Activated naive CD4-positive, alpha-beta T cell treated with anti-CD3 and anti-CD28 coated beads, Interleukin-2, amount 50 U/mL, for 16 hours (primary cell): ENCODE measurements at places on chromosomes 13 and 19.

DNA sequence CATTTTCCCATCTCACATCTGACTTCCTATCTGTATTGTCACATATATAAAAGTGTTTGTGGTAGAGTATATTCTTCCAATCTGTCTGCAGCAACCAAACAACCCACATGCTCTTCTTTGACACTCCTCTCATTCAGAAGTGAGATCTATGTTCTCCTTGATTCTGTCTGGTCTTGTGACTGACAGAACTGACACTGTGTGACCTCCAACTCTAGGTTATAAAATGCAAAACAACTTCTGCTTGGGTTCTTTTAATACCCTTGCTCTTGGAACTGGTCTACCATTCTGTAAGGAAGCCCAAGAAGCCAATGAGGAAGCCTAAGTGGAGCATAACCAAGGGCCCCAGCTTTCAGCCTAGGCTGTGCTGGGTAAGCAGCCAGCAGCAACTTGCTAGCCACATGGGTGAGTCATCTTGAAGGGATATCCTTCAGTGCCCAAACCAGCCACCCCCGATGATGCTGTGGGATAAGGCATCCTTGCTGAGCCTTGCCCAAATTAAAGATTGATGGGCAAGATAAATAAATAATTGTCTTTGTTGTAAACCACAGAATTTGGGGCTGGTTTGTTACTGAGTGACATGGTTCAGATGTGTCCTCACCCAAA lies 18.4 kb upstream of the ITM2B start:
- no peak for DNase-seq

DNA sequence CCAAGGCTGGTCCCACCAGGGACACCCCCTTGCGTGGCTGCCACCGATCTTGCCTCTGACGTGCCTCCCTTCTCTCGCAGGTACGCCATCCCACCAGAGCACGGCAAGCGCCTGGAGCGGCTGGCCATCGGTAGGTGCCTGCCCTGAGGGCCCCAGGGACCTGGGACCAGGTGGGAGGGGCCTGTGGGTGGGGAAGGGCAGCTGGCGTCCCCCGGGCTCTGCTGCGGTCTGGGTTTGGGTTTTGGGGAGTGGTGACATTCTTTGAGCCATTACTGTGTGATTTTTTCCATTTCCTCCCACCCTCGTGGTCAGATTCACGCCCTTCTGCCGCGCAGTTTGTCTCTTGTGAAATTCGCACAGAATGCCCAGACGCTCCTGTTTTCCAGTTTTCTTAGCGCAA lies 102.0 kb downstream of the KDM4B start:
- DNase-seq = no peak

DNA sequence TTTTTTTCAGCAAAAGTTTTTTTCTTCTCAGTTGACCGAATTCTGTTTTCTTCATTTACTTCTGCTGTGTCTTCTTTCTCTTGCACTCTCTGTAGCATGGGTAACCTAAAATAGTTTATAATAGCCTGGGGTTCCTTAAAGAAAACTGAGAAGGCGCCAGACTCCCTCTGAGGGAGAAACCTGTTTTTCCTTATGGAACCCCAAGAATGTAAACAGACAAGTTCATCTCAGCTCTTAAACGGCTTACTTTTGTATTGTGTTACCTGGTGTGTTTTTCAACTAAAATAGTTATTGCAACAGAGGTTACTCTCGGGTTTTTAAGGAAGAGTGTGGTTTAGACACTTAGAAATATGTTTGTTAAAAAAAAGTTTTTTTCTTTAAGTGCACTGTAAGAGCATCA lies 23.8 kb upstream of the TM9SF2 start:
- DNase-seq = no peak

DNA sequence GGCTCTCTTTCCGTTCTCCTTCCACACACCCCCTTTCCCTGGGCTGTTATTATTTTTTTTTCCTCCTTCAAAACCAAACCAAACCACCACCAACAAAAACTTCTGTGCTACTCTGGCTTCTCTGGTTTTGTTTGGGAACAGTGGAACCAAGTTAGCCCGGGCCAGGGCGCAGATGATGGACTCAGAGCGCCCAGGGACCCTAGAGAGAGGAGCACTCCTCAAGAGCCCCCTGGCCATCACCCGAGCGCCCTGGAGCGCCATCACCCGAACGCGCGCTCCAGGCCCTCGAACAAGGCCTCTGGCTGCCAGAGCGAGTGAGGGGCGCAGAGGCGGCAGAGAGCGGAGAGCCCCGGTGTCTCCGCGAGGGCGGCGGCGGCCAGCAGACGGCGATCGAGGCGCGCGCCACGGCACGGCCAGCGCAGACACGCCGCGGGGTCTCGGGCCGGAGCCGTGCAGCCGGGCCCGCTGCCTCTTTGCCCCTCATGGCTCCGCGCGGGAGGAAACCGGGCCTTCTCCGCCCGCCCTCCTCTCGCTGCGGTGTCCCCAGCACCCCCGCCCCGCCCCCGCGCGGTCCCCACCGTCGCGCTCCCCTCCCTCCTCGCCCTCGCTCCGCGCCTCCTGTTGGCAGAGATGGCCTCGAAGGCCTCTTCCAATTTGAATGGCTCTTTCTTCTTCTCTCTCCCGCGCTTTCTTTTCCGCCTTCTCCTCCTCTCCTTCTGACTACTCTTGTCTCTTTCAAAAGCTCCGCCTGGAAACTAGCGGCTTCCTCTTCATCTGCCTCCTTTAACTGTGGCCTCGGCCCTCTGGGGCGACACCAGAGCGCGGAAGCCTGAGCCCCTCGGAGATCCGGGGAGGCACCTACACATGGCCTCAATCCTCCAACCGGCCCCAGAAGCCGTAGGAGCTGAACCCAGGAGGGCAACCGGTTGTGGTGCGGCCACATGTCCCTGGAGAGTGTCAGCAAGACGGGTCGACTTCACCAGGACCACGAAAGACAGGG lies 4.1 kb upstream of the SOX1 start:
- DNase-seq = no peak

DNA sequence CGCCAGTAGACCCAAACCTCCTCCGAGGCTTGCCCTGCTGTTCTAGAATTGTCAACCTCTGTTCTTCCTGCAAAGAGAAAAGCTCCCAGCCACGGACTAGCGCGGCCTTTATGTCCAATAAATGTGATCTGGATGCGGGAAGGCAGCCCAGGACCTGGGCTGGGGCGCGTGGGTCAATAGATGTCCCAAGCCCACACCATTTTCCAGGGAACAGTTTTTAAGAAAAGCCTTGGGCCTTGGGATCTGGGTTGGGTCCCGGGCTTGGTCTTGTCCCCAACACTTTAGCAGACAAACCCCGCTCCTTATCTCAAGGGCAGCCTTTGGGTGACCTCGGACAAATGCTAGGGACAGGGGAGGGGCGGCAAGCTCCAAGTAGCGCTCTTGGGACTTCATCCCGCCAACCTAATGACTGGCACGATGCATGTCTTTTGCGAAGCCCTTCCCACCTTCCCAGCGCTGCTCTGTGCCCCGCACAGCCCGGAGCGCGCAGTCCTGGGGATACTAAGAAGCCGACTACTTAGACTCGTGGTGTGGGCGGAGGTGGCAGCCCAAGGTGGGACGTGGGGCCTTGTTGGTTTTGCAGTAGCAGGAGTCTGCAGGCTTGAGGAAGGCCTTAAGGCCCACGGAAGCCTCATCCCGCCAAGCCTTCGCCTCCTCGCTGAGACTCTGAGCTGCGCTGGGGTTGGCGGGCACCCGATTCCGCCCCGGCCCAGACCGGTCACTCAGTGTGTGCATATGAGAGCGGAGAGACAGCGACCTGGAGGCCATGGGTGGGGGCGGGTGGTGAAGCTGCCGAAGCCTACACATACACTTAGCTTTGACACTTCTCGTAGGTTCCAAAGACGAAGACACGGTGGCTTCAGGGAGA lies 10.8 kb downstream of the SOX21 start:
- DNase-seq = no peak

DNA sequence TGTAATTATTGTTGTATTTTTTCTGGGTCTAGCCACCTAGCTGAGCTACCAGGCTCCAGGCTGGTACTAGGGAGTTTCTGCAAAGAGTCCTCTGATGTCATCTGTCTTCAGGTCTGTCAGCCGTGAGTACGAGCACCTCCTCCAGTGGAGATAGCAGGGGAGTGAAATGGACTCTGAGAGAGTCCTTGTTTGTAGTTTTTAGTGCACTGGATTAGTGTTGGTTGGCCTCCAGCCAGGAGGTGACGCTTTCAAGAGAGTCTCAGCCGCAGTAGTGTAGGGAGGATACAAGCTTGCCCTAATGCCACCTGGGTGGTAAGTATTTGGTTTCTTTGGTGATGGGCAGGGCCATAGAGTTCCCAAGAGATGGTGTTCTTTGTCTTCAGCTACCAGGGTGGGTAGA lies 384.8 kb downstream of the SLC7A1 start:
- DNase-seq = no peak
